Dorsolateral prefrontal cortex (tissue), 122 donors: ENCODE measurements at places on chromosomes 6 and 20.

- no peak for DNase-seq
Observed at GRCh38 chr20:49603209-49603627, 35.3 kb upstream of the PTGIS start.

GRCh38 chr6:31349301-31349700, 7.7 kb downstream of the HLA-B start:
- DNase-seq = no peak

- no peak for DNase-seq
Observed at GRCh38 chr6:54775576-54775975, 71.0 kb upstream of the FAM83B start.

GRCh38 chr20:52724541-52724940, 247.6 kb upstream of the TSHZ2 start:
- no peak for DNase-seq

DNA sequence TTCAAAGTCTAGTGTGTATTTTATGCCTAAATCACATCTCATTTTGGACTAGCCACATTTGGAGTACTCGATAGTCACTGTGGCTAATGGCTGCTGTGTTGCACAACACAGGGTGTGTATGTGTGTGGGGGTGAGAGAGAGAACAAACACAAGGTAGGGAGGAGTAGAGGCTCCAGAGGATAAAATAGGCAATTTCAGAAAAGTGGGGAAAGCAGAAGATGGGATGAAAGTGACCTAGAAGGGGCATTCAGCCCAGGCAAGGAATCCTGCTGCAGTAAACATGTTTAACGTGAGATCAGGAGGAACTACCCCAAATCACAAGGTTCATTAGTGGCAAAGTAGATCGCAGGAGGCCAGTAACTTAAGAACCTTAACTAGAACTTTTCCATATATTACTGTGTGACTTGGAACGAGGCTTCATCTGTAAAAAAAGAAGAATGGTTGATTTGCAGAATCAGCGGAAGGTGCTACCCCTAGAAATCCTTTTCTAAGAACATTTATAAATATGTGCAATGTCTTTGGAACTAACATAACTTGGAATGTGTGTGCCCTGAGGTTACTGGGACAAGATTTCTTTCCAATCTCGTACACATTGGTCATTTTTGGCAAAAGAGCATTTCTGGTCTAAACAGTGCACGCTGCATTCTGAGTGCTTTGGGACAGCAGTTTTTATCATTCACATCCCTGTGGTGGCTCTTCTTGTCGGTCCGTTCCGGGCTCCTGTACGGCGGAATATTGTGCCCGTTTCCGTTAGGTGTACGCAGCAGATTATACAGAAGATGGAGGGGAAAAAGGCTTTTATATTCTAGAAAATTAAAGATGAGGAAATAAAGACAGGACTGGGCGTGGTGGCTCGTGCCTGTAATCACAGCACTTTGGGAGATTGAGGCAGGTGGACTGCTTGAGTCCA, 2.6 kb downstream of the DUSP22 start:
- no peak for DNase-seq

DNA sequence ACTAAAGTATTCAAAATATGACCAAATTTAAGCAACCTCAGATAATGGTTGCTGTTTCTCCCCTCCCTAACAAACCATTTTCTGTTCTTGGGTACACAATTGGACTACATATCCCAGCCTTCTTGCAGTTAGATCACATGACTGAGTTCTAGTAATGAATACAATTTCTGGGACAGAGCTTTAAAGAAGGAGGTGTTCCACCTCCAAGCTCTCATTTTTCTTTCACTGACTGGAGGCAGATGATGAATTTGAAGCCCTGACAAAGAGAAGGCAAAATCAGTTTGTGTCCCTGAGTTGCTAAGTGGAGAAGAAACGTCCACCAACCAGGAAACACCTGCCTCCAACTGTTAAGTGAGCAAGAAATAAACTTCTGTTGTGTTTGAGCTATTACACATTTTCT, 117.2 kb downstream of the LCA5 start:
- no peak for DNase-seq

DNA sequence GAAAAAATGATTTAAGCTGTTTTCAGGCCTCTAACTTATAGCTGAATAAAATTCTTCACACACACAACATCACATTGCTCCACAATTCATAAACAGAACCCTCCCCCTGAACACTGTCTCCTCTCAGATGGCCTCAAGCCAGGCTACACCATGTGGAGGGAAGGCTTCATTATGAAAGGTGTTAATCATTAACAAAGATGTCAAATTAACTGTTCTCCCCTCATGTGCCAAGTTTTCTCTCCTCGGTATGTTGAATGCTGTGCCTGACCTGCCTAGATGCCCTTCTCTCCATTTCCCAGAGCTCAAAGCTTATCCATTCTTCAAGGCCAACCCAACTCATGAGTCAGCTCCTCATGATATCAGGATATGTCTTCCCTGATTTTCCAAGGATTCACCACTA, 210.4 kb downstream of the GMDS start:
- no peak for DNase-seq

- DNase-seq = no peak
Observed at GRCh38 chr6:72691249-72691648, 69.4 kb downstream of the KCNQ5 start.

- peak; percentile 91 for DNase-seq
Observed at GRCh38 chr20:32277361-32278198, at the start of gene KIF3B. TSS of gene KIF3B (plus strand) at chr20:32277651. CDS start at chr20:32309778, 32,127 bp downstream.

- no peak for DNase-seq
Observed at GRCh38 chr20:19864130-19864529, 106.1 kb downstream of the RIN2 start.

- no peak for DNase-seq
Observed at GRCh38 chr20:24490598-24490997, 21.2 kb downstream of the SYNDIG1 start.

DNA sequence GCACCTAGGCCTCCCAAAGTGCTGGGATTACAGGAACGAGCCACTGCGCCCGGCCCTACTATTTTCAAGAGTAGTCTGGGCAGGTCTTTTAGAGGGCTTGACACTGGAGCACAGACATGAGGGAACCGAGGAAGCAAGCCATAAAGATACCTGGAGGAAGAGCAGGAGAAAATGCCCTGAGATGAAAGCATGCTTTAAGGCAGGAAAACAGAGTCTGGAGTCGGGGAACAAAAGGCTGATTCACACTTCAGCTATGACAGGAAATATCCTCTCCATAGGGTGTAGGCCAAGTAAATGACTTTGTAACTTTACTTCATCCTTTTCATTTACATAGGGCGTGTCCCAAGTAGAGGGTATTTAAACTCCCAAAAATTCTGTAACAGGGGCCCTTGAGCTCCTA, 4.3 kb upstream of the SERINC3 start:
- no peak for DNase-seq

- no peak for DNase-seq
Observed at GRCh38 chr6:25324066-25324762, 45.0 kb downstream of the CARMIL1 start.

DNA sequence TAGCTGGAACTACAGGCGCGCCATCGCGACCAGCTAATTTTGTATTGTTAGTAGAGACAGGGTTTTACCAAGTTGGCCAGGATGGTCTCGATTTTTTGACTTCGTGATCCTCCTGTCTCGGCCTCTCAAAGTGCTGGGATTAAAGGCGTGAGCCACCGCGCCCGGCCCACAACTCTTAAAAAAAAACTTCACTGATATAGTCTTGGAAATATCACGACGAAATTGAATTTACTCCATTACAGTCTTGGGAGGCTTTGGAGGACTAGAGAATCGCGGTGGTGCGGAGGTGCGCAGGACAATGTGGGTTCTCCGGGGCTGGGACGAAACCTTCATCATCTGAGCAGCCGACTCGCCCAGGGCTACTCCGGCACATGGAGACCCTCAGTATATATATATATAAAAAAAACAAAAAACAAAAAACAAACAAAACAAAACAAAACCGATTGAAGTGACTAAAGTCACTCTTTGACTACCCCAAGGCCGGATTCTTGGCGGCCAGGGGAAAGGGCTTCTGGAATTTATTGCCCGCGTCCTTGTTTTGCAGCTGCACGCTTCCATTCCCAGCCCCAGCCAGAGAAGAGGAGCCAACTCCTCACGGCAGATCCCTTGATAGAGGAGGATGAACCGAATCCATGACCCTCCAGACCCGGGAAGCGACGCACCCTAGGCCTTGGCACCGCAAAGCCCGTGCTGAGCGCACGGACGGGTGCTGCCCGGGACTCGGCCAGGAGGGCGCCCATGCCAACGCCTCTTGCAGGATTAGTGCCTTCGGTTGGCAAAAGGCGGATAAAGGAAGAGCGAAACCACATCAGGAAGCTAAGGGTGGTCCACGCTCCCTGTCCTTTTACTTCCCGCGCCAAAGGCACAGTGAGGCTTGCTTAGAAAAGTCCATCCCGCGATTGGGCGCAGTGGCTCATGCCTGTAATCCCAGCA, 1.7 kb upstream of the GCM2 start:
- DNase-seq = no peak

GRCh38 chr6:40754461-40755045, 167.4 kb upstream of the LRFN2 start:
- no peak for DNase-seq

DNA sequence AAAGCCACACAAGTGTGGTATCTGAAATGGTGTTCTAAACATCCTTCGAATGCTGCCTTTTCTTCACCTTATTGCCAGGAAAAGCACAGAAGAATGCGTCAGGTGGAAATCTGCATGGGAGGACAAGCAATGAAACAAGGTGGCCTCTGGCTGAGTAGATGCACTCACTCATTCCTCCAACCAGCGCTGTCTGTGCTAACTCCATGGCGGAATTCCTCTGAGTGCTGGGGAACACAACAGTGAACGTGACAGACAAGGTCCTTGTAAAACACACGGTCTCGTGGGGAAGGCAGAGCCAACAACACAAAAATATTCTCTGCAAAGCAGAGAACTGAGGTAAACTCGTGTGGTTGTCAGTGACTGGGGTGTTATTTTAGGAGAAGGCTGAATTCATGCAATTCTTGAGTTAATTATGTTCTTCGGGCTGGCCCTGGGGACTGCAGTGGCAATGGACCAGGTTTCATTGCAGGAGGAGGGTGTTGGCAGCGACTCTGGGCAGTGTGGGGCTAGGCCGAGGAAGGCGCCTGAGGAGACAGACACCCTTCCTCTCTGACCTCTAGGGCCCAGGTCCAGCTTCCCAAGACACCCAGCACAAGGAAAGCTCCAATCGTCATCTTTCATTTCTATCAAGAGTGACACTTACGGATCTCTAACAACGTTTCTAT, 339.7 kb downstream of the PRKN start:
- no peak for DNase-seq

DNA sequence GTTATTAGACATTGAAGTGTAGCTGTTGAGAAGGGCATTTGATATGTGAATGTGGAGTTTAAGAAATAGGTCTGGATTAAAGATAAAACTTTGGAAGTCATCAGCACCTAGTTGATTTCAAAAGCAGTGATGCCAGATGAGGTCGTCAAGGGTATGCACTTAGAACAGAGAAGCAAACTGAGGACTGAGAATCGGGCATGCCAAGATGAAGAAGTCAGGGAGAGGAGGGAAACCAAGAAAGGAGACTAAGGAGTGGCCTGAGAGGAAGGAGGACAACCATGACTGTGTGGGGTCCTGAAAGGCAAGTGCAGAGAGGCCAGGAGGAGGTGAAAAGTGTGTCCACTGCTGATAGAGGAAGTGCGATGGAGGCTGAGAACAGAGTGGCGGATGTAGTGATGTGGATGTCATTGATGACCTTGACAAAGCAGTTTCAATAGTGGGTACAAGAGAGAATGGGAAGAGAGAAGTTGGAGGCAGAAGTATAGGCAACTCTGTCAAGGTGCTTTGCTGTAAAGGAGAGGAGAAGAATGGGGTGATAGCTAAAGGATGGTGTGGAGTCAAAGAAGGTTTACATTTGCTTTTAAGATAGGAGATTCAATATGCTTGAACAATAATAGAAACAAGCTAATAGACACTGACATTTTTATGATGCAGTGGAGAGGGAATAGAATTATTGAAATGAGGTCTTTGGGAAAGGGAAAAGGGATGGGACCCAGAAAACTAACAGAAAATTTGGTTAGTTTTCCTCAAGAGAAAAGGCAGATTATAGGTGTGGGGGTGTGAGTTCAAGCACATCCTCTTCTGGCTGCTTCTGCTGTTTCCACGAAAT, 139.7 kb upstream of the TMEM170B start:
- no peak for DNase-seq

GRCh38 chr6:54193560-54193959, 82.3 kb downstream of the MLIP start:
- no peak for DNase-seq

DNA sequence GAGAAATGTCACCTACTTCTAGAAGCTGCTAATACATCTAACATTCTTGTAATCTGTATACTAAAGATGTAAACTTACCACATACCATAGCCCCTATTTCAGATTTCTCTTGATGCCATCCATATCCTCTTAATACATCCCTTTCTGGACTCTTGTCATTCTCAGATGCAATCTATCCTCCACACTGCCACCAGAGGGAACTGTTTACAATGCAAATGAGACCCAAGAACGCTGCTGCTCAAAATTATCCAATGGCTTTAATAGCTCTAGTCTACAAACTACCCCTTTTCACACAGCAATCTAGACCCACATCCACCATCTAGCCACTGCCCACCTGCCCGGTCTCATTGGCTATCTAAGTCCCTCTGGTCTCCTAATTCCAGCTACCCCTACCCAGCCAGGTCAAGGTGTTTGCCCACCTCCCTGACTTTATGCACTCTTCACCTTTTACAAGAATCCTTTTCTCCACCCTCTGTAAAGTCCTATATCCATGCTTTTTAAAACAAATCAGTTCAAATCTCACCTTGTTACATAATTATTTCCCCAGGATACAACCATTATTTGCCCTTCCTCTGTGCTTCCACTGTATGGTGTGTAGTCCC, 14.8 kb downstream of the FAXC start:
- no peak for DNase-seq

DNA sequence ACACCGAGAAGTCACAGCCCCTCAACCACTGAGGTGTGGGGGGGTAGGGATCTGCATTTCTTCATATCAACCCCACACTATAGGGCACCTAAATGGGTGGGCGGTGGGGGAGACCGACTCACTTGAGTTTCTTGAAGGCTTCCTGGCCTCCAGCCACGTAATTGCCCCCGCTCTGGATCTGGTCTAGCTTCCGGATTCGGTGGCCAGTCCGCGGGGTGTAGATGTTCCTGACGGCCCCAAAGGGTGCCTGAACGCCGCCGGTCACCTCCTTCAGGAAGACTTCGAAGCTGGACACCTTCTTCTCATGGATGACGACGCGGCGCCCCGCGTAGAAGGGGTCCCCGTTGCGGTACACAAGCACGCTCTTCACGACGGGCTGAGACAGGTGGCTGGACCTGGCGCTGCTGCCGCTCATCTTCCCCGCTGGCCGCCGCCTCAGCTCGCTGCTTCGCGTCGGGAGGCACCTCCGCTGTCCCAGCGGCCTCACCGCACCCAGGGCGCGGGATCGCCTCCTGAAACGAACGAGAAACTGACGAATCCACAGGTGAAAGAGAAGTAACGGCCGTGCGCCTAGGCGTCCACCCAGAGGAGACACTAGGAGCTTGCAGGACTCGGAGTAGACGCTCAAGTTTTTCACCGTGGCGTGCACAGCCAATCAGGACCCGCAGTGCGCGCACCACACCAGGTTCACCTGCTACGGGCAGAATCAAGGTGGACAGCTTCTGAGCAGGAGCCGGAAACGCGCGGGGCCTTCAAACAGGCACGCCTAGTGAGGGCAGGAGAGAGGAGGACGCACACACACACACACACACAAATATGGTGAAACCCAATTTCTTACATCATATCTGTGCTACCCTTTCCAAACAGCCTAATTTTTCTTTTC, at the start of gene DCDC2:
Gene DCDC2, minus strand, starts transcription at position 724 of the 883 bp plus-strand sequence. Its CDS starts 309 bp downstream, at position 415.
- DNase-seq = peak; percentile 39
